ENCODE measurements at places on chromosomes 12 and 14.

DNA sequence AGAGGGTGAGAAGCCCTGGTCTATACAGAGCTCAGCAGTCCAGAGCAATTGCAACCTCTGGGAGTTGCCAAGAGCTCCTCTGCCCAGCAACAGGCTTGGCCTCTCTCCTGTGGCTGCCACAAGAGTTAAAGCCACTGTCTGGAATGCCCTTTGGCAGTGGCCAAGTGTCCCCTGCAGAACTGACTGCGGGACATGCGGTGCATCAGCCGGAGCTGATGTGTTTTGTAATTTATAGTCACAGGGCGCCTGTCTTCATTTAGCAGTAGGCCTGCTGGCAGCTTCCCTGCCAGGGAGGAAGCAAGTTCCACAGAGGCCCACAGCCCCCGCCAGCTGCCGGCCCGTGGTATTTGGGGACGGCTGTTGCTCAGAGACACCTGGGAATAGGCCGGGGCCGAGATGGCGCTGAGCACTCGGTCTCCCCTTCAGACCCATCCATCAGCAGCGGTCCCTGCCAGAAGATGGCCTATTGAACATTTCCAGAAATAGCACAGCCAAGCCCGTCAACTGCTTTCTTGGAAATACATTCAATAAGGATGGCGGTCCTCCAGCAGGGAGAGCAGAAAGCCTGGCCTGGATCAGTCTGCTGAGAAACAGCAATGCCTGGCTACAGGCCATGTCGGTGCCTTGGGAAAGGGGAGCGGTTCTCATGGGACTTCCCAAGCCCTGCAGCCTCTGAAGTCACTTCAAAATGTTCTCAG, 217.4 kb downstream of the CRADD start:
- peak; percentile 45 for DNase-seq

DNA sequence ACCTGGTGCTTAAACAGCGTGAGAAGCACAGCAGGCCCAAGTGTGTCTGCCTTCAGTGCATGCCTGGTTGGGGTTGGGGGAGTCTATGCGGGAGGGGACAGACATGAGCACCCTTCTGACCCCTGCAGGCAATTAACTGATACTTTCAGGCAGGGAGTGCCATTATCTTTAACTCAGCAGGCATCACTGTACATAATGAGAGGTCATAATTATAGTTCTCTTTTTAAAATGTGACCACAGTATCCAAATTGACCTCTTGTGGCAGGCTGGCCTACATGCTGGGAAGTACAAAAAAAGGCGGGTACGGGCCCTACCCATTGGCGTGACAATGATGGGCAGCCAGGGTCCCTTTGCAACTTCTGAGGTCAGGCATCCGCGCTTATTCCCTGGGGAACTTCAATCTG, 209.1 kb downstream of the FOXN3 start:
- no peak for DNase-seq

GRCh38 chr14:24231263-24232120, 675 bp downstream of the NEDD8 start:
- no peak for DNase-seq

GRCh38 chr12:105226219-105226618, 9.8 kb downstream of the APPL2 start:
- no peak for DNase-seq

GRCh38 chr14:68571114-68571591, 221.7 kb downstream of the ZFP36L1 start:
- DNase-seq = no peak

DNA sequence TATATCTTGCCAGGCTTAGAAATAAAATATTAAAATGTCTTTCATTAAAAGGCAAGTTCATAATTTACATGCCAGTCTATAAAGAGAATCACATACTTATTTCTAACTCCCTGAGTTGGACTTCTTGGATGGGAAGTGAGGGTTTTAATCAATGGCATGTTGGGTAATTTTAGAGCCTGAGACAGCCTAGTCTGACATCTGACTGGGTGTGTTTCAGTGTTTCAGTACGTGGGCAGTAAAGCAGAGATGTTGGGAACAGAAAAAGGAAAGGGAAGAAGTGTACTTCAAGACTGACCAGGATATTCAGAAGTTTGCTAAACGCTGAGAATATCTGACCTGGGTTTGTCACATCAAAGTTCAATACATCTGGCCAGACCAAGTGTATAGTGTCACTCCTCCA, 171.8 kb downstream of the BTG1 start:
- no peak for DNase-seq

DNA sequence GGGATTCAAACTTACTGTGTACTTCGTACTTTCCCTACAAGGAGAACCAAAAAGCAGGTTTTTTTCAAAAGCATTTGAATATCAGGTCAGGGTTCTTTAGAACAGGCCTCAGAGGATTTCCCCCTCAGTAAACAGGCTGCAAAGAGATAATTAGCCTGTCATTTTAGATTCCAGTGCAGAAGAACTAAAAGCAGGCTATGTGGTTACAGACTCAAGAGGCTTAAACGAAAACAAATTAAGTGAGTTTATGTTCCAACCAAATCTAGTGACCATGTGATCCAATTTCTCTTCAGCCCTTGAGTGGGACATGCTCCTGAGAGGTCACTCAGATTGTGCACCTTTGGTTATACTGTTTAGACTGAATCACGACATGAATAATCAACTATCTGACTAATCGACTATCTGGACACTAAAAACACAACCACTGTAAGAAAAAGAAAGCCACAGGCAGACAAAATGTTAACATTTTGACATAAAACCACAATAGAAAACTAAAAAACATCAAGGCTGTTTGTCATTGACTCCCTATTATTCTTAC, 4.5 kb downstream of the TMED8 start:
- DNase-seq = no peak

DNA sequence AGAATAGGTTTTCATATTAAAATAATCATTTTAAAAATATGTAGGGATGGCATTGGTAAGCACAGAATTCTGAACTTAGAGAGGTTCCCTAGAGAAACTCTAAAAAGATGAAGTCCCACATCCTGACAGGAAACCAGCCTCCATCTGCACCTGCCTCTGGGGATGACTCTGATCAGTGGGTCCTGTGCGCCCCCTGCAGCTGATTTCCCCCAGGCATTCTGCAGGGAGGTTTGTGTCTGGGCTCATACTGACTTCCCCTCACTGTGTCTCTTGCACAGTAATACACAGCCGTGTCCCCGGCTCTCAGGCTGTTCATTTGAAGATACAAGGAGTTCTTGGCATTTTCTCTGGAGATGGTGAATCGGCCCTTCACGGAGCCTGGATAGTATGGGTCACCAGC, 602.9 kb downstream of the TMEM121 start:
- no peak for DNase-seq

DNA sequence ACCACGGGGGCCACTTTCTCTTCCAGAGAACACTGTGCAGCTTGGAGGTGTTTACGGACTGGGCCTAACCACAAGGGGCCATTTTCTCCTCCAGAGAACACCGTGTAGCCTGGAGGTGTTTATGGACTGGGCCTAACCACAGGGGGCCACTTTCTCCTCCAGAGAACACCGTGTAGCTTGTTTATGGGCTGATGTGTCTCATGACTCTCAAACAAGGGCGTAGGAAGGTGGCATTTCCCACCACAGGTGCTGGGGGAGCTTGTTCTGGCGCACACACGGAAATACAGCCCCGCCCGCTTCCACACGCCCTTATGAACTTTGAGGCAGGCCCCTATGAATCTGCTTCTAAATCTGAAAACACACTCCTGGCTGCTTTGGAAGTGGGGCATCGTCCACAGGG, 174.6 kb upstream of the SFSWAP start:
- no peak for DNase-seq

GRCh38 chr12:22533155-22533554, 11.2 kb downstream of the C2CD5 start:
- no peak for DNase-seq

DNA sequence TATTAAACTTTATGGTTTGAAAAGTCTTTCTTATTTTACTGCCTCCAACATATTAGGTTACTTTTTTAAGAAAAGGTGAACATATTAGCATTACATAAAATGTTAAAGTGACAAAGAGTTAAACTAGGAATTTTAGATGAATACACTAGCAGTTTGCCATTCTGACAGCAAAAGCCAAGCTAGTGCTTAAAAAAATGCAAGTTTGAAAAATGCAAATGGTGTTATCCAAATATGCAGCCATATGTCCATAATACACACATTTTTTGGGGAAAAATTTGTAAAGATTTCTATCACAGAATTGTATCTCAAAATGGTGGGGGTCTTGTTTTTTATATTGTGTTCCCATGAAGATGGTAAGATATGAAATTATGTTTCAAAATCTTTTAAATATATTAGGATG, 466.1 kb downstream of the FOXG1 start:
- no peak for DNase-seq

DNA sequence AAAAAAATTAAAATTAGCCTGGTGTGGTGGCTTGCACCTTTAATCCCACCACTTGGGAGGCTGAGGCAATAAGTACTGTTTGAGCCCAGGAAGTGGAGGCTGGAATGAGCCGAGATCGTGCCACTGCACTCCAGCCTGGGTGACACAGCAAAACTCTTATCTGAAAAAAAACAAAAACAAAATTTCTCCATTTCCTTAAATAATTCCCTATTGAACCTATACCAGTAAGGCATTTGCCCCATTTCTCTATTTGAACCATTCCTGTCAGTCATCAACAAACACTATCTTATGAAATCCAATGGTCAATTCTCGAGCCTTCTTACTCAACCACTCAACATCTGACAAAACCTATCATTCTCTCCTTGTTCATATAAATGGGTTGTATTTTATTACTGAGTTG, 14.7 kb downstream of the SLC2A14 start:
- DNase-seq = no peak

DNA sequence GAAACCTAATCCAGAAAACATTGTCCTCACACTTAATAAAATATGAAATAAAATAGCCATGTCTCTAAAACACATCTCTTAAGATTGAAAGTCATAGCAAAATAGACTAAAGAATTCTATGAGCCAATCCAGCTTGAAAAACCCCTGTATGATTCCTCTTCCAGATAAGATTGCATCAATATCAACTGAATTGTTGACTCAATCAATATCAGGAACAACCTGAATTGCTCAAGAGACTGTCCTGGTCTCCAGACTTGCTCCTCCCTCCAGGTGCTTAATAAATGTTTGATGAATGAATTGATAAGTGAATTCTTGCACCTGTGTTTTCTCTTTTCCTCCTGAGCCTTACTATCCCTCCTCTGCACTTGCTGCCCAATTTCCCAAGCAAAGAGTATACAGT, 162.1 kb downstream of the NTF3 start:
- DNase-seq = no peak

DNA sequence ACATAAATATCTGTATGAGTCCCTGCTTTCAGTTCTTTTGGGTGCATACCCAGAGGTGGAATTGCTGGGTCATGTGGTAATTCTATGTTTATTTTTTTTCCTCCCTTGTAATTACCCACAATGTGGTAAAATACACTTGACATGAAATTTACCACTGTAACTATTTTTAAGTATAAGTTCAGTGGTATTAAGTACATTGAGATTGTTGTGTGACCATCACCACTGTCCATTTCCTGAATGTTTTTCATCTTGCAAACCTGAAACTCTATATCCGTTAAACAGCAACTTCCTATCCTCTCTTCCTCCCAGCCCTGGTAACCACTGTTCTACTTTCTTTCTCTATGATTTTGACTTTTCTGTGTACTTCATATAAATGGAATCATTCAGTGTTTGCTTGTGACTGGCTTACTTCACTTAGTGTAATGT, 51.4 kb downstream of the BORCS5 start:
- DNase-seq = no peak

DNA sequence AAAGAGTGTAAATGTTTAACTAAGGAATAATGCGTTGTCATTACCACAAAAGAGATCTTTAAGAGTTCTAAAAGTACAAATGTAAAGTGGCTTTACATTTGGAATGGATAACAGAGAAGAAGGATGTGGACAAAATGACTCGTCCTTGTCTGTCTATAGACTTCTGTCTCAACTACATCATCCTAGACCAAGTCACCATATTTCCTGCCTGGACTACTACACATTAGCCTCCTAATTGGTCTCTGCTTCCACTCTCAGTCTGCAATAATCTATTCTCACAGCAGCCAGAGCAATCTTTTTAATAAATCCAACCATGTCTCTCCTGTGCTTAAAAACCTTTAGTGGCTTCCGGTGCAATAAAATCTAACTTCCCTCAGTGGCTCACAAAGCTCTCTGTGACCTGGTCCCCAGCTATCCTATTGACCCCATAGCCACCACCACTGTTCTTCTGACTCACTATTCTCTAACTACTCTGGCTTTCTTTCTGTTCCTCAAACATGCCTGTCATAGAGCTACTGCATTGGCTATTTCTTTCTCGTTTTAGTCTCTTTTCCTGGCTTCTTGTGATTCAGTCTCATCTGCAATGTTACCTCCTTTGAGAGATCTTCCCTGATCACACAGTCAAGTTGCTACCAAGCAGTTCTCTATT, 91.1 kb downstream of the MYF5 start:
- no peak for DNase-seq

DNA sequence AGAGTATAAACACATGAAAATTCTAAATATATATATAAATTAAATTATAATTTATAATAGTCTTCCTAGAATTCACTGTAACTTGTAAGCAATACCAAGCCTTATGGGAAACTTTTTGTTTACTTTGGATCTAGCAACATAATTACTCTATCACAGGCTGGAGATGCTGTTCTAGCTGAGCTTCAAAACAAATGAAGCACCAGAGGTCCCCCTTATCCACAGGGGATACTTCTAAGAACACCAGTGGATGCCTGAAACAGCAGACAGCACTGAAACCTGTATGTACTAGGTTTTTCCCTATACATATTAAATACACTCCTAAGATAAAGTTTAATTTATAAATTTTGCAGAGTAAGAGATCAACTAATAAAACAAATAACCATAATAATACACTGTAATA, 96.6 kb downstream of the CDK17 start:
- no peak for DNase-seq

DNA sequence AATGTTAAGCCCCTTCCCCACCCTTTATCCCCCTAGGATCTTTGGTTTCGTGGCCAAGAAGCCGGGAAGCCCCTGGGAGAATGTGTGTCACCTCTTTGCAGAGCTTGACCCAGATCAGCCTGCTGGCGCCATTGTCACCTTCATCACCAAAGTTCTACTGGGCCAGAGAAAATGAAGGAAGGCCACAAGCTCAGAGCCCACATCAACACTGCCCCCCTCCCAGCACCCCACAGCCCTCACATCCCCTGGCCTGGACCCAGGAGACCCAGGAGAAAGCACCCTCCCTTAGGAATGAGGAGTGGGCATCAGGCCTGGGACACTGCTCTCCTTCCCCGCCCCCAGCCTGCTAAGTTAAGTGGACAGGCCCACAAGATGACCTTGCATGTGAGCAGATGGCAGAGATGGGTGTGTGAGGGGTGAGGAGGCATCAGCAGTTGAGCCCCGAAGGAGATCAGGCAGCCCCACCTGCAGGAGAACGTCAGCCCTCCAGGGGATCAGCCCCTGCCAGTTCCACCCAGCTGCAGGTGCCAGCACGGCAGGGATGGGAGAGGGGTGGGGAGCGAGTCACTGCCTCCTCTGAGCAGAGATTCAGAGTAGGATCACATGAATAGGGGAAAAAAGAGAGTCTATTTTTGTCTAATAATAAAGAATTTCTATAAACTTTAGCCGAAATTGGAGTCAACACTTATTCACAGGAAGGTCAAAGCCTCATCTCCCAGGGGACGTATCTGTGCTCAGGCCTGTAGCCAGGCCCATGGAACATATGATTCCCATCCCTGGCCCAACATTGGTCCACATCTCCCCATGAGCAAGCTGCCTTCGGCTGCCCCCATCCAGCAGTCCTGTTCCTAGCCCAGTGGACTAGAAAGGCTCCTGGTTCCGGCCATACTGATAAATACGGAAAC, 14.1 kb downstream of the TNS2 start:
- no peak for DNase-seq

- DNase-seq = no peak
These were observed 111.9 kb upstream of the CPM start for GRCh38 chr12:69044887-69045286.

Data from left renal cortex interstitium (tissue), 4 donors.